A673 (cell line): ENCODE measurements at places on chromosomes 1 and 21. TPM values are rescaled to one million over a fixed set of nuclear protein-coding genes. Genes with fewer than 3 reads are reported as not detected.

- H3K4me3 ChIP-seq: no peak overlapping the region
- no peaks in the 10 kb centered on the region for H3K27me3 ChIP-seq
- H3K27ac ChIP-seq: no peak overlapping the region
- no peak for DNase-seq
- no peaks in the 10 kb centered on the region for H3K4me1 ChIP-seq
Observed at GRCh38 chr1:81420760-81421159, 380.0 kb upstream of the ADGRL2 start.

GRCh38 chr1:93804412-93804811 lies 74.6 kb downstream of the DNTTIP2 start:
- no peak overlapping the region for H3K4me3 ChIP-seq
- DNase-seq: peak; percentile 16
- no peak overlapping the region for H3K27ac ChIP-seq

- no peak overlapping the region for H3K27ac ChIP-seq
- no peaks in the 10 kb centered on the region for H3K4me1 ChIP-seq
- H3K4me3 ChIP-seq: no peak overlapping the region
Observed at GRCh38 chr1:68355614-68356013, 94.1 kb downstream of the RPE65 start.

GRCh38 chr1:99655376-99655775 lies 9.5 kb downstream of the PALMD start:
- H3K4me1 ChIP-seq: no peaks in the 10 kb centered on the region
- H3K27ac ChIP-seq: no peak overlapping the region
- no peak for DNase-seq
- H3K4me3 ChIP-seq: no peak overlapping the region

DNA sequence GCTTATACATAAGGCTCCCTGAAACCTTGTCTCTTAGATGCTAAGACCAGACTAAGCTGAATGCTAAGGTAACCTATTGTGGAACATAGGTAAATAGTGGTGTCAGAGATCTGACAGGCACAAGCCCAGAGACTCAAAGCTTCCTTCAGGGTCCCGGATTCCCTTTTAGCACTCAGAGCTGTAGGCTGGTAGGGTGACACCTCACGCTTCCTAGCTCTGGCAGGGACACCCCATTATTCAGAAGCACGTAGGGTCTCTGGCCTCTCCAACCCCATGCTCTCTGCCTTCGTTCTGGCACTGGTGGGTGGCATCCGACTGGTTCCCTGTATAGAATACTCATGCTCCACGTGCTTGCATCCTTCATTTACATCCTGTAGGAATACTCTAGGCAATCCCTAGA lies 68.4 kb downstream of the CD34 start:
- no peak overlapping the region for H3K27ac ChIP-seq
- no peak overlapping the region for H3K4me3 ChIP-seq
- no peaks in the 10 kb centered on the region for H3K4me1 ChIP-seq
- no peaks in the 10 kb centered on the region for H3K27me3 ChIP-seq

DNA sequence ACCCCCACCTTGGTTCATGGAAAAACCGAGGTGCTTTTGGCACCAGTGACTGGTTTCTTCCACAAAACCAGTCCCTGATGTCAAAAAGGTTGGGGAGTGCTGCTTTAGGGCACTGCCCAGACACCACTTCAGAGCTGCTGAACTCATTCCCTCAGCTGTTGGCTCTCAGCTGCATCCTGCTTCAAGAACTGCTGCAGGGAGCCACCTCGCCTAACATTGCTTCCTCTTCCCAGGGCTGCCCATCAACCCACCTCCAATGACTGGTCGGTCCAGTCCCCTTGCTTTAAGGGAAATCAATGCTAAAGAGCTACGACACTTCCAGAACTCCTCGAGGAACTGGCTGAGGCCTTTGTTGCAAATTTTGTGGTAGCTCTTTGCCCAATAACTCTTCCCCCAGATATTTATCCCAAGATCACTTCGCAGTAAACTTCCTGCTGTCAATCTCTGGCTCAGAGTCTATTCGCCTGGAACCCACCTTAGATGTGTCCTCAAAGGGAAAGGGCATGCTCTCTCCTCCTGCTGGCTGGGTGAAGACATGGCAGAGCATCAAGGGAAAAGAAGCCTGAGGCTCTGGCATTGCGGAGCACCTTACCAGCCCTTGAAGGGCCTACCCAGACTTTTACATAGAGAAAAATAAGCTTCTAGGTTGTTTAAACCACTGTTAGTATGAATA lies 29.0 kb downstream of the C1orf52 start:
- DNase-seq: peak; percentile 36
- H3K4me1 ChIP-seq: peaks cover 17% of the 10 kb centered on the region
- no peaks in the 10 kb centered on the region for H3K27me3 ChIP-seq

- H3K27ac ChIP-seq: no peak overlapping the region
- no peaks in the 10 kb centered on the region for H3K36me3 ChIP-seq
- H3K4me1 ChIP-seq: no peaks in the 10 kb centered on the region
- H3K4me3 ChIP-seq: no peak overlapping the region
- no peak for DNase-seq
Observed at GRCh38 chr1:182129398-182129797, 67.9 kb upstream of the ZNF648 start.

DNA sequence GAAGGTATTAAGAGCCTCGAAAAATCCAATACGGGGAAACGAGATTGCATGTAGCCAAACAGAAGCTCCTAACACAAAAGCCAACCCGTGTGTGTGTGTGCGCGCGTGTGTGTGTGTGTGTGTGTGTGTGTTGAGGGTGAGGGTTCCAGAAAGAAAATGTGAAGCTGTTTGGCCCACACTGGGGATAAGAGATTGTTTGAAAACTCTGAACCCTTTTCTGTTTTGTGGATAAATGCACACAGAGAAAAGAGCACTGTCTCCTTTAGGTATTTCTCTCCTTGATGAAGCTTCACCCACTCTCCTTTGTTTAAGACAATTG lies 1.9 kb downstream of the WLS start:
- DNase-seq: peak; percentile 52
- peak overlapping the region; percentile 61 for H3K27ac ChIP-seq
- H3K36me3 ChIP-seq: no peaks in the 10 kb centered on the region
- peaks cover 43% of the 10 kb centered on the region for H3K4me1 ChIP-seq
- H3K4me3 ChIP-seq: peak overlapping the region; percentile 71
- H3K27me3 ChIP-seq: no peaks in the 10 kb centered on the region

DNA sequence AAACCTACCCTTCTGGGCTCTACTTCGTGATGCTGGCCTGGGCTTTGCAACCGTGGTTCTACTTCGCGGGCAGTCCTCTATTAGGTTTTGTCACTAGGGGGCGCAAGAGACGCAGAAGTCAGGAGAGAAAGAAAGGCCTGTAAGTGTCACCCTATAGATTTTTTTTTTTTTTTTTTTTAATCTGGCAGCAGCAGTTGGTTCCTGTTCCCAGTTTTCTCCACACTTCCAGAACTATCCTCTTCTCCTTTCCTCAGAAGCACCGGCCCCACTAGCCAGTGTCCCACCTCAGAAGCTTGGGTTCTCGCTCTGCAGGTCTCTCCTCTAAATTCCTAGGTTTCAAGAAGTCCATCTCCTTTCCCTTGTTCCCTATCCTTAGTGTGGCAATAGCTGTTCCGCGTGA lies 9.1 kb upstream of the LCE2D start:
- H3K4me3 ChIP-seq: no peak overlapping the region
- DNase-seq: peak; percentile 76
- peaks cover 11% of the 10 kb centered on the region for H3K27me3 ChIP-seq
- no peaks in the 10 kb centered on the region for H3K4me1 ChIP-seq
- H3K27ac ChIP-seq: no peak overlapping the region

DNA sequence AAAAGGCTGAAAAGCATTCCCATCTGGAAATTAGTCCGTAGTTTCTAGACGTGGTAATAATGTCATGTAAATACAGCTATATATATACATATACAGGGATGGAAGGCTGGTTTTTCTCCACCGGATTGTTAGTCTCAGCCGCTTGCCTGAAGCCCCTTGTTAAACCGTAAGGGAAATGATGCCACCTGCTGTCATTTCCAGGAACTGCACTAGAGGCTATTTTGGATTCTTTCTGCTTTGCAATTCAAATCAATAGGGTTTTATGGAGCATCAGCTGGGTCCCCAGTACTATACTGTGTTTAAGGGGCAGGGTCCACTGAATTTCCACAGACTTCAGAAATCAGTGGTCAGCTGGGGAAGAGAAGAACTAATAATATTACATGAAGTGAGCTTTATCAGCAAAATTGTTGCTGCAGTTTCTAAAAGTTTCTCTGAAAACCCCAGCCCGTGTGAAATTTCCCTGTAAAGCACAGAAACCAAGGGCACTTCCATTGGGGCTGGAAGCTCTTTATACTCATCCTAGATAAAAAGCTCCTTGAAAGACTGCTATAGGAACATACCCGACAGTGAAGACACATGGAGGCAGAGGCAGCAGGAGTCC lies 33.8 kb upstream of the MPZL1 start:
- H3K27me3 ChIP-seq: no peaks in the 10 kb centered on the region
- DNase-seq: peak; percentile 85
- H3K4me3 ChIP-seq: no peak overlapping the region
- H3K27ac ChIP-seq: no peak overlapping the region

Gene LCE1D
- total RNA-seq: not detected in 2 replicates

Gene S1PR1
- total RNA-seq: 0.85 and 1.1 TPM in 2 replicates
